AG09319 (cell line): ENCODE measurements at places on chromosomes 6 and 20.
A peak's percentile ranks its signal among the peaks of the same experiment; 100 is the strongest.

- DNase-seq: peak; percentile 3
Measured at GRCh38 chr20:63009045-63009961, 2.5 kb upstream of the BHLHE23 start.

- no peak for DNase-seq
Measured at GRCh38 chr6:81638366-81638765, 114.1 kb downstream of the TENT5A start.

GRCh38 chr6:3895312-3895653, 46.1 kb downstream of the FAM50B start:
- no peak for DNase-seq

- no peak for DNase-seq
Measured at GRCh38 chr20:62739581-62740285, 31.1 kb downstream of the NTSR1 start.

DNA sequence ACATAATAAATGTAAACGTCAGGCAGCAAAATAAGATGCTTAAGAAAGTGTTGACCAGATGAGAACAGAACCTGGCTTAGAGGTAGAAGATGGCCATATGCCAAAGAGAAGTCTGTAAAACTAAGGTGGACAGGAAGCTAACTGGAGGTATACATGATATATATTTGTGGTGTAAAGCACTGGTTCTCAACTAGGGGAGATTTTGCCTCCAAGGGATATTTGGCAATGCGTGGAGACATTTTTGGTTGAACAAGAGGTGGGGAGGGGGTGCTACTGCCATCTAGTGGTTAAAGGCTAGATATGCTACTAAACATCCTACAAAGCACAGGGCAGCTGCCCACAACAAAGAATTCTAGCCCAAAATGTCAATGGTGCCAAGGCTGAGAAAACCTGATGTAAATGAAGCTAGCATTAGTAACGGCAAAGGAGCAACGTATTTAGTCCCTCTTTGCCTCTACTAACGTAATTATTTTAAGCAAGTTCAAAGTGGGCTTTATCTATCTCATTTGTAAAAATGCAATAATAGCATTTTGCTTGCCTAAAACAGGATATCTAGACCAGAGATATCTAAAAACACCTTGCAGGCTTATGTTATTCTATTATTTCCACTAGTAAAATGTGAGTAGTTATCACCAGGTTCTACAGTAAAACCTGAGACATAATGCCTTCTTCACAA, 182.6 kb downstream of the RNGTT start:
- DNase-seq: peak; percentile 45

DNA sequence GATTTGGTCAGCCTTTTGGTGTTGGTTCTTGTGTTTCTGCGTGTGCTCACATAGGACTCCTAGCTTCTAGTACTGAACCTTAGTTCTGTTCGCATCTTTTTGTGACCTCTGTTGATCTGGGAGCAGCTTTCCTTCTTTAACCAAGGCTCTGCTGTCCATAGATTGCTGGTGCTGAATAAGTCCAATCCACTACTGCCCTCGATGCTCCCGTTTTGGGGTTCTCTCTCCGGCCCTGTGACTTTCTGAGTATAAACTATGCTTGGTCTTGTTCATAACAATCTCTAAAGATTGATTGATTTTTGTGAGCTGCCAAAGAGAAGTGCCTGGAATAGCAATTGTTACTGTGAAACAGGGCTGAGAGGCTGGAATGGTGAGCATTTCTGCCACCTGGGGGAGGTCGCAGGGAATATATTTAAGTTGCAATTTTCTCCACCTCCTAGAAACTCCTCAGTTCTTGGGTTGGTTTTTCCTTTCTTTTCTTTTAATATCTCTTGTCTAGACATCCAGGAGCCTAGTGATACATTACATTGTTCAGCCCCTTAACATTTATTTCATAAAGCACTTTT, 422.9 kb upstream of the CHD6 start:
- DNase-seq: no peak

DNA sequence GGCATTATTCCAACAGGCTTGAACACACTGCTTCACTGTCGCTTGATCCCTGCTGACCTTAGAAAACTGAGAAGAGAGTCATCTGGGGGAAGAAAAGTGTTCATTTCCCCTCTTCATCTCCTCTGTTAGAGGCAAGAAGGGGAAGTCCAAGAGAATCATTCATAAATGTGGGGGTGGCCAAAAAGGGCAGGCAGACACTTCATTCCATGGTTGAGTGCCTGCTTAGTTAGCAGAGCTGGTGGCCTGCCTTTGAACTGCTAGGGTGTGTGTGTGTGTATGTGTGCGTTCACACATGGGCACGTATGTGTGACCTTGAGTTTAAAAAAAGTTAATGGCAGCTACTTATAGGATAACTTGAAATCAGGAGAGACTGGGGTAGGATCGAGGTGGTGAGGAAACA, 39.4 kb upstream of the RFPL4B start:
- no peak for DNase-seq

GRCh38 chr20:35776513-35777101, 4.8 kb downstream of the PHF20 start:
- DNase-seq: no peak

- DNase-seq: peak; percentile 15
Measured at GRCh38 chr6:138692058-138692977, 81.3 kb upstream of the CCDC28A start.

DNA sequence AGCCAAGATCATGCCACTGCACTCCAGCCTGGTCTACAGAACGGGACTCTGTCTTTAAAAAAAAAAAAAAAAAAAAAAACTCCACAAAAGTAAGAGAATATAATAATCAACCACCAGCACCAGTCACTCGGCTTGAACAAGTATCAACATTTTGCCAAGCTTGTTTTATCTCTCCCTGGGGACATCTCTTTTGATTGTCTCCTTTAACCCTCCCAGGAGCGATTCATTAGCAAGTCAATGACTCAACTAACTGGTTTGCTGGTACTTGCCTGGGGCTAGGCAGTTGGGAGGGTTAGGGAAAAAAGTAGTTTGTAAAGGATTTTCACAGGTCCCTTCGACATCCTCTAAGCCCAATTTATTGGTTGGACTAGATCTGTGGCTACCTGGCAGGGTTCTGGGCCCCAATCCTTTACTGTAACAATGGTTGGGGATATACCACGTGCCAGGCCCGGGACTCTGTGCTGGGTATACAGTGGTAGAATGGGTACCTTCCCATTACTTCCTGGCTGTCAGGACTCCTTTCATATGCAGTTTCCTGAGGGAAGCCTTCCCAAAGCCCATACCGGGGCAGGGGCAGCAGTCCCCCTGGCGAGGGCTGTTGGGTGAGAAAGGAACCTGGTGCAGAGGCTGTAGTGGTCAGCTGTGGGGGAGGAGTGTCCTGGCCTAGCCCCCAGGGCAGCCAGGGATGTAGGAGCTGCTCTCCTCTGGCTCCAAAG, 12.2 kb downstream of the TGIF2 start:
- DNase-seq: no peak

DNA sequence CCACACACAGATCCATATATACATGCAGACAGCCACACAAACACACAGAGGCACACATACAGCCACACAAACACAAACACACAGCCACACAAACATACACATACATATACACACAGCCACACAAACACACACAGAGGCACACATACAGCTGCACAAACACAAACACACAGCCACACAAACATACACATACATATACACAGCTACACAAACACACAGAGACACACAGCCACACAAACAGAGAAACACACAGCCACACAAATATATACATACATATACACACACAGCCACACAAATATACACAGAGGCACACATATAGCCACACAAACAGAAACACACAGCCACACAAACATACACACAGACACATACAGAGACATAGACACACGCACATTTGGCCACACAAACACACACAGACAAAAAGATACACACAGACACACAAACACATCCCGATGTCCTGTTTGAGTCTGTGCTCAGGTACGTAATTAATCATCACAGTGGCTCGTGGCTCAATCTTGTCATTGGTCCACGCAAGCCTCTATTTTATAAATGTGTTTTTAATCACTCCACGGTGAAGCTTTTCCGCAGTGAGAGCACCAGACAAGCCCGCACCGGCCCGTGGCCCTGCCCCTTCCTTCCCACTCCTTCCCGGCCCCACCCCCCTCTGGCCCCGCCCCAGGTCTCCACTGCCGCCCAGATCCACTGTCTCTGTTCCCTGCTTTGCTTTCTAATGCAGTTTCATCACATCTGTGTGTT, 135.3 kb downstream of the CDH4 start:
- peak; percentile 15 for DNase-seq

GRCh38 chr6:31058128-31058894, 48.0 kb downstream of the MUC22 start:
- peak; percentile 63 for DNase-seq

DNA sequence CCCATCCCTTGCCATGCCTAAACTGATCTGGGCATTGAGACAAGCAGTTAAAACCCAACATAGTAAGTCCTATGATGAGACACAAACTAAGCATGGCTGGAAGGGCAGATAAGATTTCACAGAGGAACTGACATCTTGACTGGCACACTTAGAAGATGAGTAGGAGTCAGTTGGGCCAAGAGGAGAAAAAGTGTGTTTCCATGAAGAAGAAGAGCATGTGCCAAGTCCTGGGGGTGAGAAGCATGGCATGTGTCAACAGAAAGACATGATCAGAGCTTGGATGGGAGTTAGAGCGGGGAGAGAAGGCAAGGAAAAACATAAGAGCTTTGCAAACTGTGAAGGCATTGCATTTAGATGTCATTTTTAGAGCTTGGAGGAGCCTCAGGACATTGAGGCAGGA, 68.0 kb downstream of the ESR1 start:
- DNase-seq: no peak

DNA sequence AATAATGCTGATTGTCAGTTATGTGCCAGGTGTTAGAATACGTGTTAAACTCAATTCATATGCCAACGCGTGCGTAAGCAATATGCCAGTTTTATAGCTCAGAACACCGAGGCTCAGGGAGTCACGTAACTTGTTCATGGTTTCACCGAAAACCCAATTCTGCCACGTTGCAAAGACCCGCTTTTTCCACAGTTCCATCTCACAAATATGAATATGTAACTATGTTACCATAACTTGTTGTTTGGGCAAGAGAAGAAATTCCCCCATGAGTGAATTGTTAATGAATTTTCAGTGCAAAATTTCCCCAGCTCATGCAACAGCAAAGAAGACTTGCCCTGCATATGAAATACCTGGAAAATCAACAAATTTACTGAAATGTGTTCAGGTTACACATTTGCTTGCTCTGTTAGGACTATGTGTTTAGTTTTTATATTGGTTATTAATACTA, 30.1 kb downstream of the SF3B5 start:
- DNase-seq: no peak

GRCh38 chr20:18465536-18466200, 1.2 kb downstream of the DZANK1 start:
- no peak for DNase-seq

DNA sequence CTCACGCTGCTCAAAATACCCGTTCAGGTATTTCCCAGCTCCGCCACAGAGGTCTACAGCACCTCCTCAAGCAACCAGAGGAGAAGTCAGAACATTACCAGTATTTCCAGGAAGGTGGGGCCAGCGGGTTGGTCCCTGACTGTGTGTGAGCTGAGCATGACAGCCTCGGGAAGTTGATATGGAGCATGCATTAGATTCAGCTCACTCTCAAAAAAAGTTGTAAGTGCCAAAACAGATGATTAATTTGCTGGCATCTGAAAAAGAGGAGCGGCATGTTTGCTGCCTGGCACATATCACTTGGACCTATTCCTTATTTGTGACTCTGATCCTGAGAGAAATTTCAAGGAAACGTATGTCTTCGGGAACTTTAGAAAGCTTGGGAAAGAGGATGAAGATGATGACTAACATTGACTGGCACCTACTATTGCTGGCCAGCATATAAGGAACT, 32.3 kb downstream of the ELOVL2 start:
- DNase-seq: no peak

DNA sequence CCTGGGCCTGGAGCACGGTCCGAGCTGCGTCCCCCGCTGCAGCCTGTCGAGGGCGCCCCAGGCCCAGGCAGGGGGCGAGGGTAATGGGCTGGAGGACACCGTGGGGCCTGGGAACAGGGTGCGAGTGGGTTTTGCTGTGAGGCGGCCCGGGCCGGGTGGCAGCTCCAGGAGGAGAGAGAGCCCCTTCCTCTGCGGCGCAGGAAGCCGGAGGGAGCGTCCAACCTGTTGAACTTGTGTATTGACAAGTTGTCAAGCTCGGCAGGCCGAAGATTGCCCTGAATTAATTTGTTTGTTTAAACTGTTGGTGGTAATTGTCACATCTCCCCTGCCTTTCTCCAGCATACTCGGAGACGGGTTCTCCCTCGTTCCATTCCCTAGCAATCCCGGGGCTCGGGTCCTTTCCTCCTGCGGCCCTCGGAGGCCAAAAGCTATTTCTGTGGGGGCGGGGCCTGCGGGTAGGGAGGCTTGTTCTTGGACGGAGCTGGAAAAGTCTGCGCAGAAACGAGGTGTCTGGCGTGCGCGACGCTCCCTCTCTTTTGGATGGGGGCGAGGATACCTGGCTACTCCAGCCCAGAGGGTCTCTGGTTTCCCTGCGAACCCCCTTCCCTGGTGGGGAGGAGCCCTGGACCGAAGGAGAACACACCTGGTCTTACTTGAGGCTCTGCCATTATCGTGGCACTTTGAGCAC, 9.9 kb downstream of the NR2E1 start:
- no peak for DNase-seq

DNA sequence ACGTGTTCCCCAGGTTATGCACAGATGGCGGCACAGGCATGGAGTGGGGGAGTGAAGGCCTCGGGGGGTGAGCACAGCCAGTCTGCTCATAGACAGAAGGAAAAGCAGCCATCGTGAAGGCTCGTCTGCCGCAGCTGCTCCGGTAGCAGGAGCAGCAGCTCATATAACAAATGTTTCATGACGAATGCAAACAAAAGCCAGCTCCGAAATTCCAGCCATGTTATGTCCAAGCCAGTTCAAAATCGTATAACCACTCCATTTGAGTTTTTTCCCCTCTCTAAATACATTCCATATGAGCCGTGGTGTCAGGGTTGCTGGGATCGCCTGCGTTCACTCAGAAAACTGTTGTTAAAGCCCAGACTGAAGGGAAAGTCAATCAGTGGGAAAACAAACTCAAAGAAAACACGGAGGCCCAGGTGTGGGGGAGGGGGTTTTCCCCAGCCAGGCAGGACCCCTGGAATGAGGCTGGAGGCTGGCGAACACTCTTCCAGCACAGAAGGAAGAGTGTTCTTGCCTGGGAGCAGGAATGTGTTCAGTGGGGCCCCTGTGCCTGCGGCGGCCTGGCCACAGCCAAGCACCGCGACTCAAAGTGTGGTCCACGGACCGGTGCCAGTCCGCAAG, 280.4 kb upstream of the TAB2 start:
- peak; percentile 22 for DNase-seq

DNA sequence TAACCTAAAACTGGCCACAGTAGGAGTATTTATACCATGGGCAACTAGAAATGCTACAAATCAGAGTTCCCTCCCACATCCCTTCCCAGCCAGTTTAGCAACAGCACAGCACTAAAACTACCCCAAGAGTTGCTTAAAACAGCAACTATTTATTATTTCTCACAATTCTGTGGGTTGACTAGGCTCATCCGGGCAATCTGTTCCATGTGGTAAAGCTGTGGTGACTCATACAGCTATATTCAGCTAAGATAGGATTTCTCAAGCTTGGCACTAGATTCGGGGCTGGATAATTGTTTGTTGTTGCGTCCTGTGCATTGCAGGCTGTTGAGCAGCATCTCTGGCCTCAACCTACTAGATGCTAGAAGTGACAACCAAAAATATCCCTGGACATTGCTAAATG, 8.6 kb upstream of the HECA start:
- DNase-seq: peak; percentile 80

GRCh38 chr6:72876256-72876655, 254.4 kb downstream of the KCNQ5 start:
- DNase-seq: no peak
